Epithelial cell of prostate (primary cell): ENCODE measurements at places on chromosomes 16 and 17.

GRCh38 chr16:85132456-85133289 lies 20.4 kb upstream of the CIBAR2 start:
- DNase-seq: no peak

- no peak for DNase-seq
Observed at GRCh38 chr16:2690852-2691251, 8.5 kb downstream of the KCTD5 start.

- DNase-seq: no peak
Observed at GRCh38 chr16:66326991-66327513, 39.4 kb upstream of the CDH5 start.

DNA sequence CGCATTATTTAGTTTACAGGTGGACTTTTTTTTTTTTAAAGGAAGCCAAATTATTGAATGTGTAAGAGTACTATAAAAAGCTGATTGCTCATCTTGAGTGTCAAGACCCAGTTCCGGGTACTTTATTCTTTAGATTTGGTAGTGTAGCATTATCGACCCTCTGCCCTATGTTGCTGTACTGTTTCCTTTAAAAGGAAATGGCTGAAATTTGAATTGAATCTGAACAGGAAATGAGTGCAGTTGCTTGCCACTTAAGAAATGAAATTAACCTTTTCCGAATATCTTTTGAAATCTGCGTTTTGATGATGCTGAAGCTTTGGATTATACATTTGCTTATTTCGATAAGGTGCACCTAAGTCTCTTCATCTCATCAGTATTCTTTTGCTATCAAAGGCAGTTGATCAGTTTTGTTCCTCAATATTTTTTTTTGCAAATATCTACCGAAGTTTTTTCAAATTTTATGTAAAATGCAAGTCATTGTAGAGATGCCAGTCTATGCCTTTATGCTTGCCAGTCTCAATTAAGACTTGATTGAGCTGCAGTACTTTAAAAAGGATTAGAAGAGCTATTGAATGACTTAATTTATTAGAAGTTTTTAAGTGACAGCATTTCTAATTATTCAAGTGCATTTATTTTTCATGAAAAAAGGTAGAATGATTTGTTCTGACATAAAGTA lies 1.8 kb downstream of the GGNBP2 start:
- no peak for DNase-seq

- DNase-seq: no peak
Observed at GRCh38 chr17:49970498-49970897, 1.5 kb downstream of the DLX4 start.

GRCh38 chr16:58116529-58116928 lies 12.7 kb downstream of the CFAP20 start:
- DNase-seq: no peak

DNA sequence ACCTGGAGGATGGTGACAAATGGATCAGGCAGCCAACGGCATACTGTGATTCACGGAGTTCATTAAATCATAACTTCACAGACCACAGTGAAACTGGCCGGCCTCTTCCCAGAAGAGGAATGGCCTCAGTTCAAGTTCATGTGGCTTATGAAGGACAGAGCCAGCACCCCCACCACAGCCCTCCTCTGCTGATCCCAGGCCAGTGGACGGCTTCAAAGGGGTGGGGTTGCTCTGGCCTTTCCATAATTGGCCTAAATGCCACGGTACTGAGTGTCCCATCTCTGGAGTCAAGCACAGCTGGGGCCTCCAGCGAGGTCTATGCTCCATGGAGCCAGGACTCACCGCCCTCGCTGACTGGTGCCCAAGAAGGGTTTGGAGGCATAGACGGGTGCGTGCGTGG lies 21.4 kb downstream of the GALNS start:
- no peak for DNase-seq

GRCh38 chr16:50037662-50038220 lies 12.7 kb downstream of the CNEP1R1 start:
- DNase-seq: no peak

DNA sequence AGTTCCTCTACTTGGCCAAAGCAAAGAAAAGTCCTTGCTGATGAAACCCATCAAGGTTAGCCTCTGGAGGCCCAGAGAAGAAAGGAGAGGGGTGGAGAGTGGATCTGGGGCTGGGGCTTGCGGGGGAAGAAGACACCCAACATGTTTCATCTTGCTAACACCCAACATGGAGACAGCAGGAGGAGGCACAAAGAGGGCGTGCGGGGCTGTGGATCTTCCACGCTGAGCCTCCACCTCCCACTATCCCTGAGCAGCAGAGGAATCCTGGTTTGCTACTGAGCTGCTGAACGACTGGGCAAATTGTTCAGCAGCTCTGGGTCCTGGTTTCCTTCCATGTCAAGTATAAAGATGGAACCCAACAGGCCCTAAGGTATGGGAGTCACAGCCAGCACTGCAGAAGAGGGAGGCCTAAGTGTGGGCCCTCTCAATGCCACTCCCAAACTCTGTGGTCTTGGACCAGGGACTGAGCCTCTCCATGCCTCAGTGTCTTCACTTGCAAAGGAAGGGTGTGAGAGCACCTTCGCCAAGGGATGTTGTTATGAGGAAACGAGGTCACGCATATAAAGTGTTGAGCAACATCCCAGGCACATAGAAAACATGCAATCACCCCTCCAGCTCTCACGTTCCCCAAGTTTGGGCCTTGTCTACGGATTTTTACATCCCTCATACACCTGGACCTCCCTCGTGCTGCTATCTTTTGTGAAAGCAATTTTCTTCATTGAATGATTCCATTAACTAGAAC lies 122.5 kb downstream of the XYLT1 start:
- DNase-seq: no peak

DNA sequence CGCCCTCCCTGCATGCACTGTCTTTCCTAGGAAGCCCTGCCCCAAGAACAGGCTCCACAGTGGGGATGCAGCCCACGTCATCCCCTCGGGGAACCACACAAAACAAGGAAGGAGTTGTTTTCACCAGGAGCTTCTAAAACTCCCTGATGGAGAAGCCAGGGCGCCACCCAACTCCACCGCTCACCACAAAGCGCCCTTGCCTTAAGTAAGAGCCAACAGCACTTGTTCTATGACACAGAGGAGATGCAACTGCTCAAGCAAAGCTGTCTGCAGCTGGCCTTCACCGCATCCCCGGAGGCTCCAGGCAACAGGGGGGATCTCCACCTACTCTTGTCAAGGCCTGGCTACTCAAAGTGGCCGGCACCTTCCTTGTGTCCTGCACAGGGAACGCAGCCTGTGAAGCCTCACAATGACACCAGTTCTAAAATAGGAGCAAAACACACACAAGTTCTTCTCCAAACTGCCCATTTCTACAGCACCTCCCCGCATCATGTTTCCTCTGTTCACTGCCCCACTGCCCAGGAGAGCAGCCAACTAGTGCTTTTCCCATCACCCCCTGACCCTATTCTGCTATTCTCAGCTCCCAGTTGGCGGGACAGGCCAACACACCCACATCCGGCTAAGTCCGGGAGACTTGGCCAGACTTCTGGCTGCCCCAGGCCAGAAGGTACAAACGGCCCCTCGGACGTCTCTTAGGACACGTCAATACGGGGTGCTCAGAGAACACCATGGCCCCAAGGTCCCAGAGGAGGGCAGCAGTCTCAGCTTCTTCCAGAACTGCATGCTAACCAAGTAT lies 24.2 kb downstream of the MPG start:
- no peak for DNase-seq

DNA sequence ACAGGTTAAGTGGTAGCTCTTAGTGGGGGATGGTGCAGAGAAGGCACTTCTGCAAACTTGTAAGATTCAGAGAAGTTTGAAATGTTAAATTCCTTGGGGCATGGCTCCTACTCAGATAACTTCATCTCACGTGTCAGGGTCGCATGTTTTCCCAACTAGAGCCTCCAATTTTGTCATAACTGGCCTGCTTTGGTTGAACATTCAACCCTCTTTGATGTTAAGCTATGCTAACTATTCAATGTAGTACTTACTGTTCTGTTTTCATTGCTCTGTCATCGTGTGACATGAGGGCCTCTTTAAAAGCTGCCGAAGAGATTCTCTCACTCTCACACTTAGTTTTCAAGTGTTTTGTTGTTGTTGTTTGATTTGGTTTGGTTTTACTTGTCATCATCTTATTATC lies 280.8 kb downstream of the CDH11 start:
- no peak for DNase-seq

DNA sequence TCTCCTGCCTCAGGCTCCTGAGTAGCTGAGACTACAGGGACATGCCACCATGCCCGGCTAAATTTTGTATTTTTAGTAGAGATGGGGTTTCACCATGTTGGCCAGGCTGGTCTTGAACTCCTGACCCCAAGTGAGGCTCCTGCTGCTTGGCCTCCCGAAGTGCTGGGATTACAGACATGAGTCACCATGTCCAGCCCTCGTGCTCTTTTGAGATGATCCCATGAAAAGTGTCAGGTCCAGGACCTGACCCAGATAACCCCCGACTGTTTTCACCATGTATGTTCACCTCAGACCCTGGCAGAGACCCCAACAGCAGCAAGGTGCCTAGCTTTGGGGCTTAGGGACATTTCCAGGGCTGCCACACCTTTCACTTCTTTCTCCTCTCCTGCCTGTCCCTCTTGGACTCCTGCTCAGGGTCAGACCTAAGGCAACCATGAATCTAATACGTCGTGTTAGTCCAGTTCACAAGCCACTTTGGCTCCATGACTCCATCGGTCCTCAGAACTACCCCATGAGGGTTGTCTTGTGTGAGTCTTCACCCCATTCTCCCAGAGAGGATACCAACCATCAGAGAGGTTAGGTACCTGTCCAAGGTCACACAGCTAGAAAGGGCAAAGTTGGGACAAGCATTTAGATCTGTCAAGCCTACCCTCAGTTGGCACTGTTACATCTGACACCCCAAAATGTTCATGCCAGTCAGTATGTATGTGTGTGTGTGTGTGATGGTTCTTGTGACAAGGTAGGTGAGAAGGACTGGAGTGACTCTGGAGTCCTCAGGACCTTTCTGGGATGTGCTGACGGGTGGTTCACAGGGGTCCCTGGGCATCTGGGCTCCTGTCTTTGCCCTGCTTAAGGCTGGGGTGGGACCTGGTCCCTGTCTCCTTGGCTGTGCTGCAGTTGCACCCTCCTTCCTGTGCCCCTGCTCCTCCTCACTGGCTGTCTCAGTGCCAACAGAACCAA lies 23.1 kb upstream of the MAP3K14 start:
- no peak for DNase-seq

GRCh38 chr17:146546-146945 lies 9.2 kb downstream of the SCGB1C2 start:
- no peak for DNase-seq

GRCh38 chr17:381516-381915 lies 28.9 kb upstream of the RPH3AL start:
- DNase-seq: no peak

DNA sequence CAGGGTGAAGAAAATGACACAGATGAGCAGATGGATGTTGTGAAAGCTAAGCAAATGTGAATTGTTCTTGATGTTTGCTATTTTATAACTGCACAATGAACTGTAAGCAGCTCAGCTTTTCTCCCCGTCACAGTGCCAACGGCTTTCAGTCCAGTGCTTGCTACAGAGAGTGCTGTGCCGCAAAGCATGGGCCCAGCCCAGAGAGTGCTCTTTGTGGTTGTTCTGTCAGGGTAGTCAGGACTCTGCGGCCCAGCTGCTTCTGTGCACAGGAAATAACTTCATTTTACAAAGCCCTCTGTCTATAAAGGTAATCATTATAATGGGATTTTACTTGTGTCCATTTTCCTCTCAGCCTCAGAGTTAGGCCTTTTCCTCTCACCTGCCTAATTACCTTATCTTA lies 39.1 kb downstream of the CDRT15 start:
- DNase-seq: no peak

DNA sequence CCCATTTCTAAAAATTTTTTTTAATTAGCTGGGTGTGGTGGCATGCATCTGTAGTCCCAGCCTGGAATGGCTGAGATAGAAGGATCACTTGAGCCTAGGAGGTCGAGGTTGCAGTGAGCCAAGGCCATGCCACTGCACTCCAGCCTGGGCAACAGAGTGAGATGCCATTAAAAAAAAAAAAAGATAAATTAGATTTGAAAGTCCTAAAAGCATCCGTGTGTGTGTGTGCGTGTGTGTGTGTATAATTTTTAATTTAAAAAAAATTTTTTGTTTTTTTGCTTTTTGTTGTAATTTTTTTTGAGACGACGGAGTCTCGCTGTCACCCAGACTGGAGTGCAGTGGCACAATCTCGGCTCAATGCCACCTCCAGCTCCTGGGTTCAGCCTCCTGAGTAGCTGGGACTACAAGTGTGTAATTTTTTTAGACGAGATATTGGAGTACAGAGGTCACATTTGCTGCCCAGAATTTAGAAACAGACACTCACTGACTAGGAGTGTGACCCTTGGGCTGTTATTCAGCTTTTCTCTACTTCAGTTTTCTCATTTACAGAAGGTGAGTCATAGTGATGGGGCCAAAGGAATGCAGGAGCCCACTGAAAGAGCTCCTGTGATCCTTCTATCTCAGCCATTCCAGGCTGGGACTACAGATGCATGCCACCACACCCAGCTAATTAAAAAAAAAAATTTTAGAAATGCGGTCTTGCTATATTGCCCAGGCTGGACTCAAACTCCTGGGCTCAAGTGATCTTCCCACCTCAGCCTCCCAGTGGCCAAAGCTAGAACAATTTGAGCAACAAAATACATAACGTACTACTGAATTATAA lies 25.5 kb upstream of the TBX4 start:
- no peak for DNase-seq

DNA sequence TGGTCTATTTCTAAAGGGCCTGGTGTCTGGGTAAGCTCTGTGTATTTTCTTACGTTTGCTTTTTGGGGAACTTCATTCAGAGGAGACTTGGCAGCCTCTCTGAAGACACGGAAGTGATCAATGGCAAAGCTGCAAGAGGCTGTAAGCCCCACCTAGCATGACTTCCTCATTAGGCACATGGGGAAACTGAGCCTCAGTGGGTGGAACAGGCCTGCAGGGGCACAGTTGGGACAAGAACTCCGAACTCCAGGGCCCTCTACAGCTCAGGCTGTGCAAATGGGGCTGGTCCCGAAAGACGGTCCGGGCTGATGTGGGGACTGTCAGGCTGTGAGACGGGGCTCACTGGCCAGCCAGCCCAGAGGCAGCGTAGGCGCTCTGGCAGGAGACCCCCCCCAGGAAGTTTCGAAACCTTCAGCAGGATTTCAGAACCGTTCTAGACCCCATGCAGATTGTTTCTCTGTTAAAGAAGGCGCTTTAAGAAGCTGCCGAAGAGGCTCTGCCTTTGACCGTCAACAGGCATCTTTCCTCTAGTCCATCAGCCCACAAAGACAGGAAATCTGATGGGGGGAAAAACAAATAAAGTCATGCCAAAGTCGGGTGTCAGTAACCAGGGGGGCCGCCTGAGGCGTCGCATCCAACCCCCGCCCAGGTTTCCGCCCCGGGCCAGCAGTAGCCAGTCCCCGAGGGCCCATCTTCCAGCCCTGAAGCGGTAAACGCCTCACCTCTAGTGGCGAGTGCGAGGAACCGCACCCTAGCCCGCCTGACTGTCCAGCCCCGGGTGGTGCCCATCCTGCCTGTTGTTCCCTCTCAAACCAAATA lies 79.8 kb upstream of the TBC1D3K start:
- DNase-seq: no peak
